ENCODE measurements at places on chromosomes 12 and 14. TPM values are rescaled to one million over a fixed set of nuclear protein-coding genes. Genes with fewer than 3 reads are reported as not detected.
A peak's percentile ranks its signal among the peaks of the same experiment; 100 is the strongest.

Gene DAD1
- 396 TPM for total RNA-seq

- DNase-seq = peak; percentile 30
Observed at GRCh38 chr14:88695870-88696269, 96.9 kb downstream of the EML5 start.

DNA sequence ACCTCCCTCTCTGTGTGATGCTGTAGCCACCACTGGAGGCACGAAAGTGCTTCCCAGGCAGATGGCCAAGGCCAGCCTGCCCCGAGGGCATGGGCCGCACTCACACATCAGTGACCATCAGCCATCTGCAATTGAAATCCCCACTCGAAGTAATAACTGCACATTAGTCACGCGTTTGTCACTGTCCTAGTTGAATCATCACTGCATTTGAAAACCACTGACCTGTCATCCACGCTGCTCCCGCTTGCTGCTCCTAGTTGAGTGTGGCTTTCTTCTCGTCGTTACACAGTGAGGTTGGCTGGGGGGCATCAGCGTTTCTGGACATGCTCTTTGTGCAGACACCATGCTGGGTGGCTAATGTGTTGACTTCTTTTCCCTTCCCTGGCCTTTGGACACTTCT lies 176.1 kb downstream of the ADGRD1 start:
- DNase-seq = no peak

Gene TMEM119
- total RNA-seq = 8.1 TPM

Gene PAH
- not detected for total RNA-seq

DNA sequence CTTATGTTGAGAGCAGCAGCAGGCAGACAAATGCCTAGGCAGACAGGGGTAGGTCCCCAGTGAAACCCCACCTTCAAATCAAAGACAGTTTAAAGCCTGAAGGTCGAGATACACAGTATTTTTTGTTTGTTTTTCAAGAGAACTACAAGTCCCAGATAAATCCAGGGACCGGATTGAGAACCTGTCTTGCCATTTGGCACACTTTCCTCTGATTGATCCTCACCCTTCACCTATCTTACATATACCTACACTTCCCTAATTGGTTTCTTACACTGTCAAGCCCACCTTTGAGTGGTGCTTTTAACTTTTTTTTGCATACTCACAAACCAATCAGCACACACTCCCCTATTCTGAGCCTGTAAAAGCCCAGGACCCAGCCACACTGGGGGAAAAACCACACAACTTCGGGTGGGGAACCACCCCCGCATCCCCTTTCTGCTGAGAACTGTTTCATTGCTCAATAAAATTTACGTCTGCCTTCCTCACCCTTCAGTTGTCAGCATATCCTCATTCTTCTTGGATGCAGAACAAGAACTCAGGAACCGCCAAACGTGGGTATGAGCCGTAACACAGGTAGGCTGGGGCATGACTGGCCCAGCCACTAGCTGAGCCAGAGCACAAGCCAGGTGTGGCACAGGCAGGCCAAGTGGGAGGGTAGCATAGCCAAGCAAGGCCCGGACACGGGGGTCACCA lies 11.1 kb downstream of the DICER1 start:
- no peak for DNase-seq

DNA sequence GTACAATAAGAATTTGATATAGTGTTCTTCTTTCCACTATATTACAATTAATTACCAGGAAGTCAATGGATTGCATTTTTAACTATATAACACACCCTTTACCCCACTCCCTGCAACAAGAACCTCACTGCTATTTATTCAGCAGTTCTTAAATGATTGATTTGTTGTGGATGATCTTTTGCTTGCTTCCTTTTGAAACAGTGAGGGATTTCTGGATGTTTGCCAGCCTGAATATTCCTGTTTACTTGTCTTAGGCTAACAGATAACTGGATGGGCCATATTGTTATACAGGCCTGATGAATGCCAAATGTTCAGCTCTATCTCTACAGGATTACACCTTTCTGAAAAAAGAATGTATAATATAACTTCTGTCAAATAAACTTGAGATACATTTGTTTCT lies 497.6 kb downstream of the APAF1 start:
- DNase-seq = no peak

Gene SLC25A47
- total RNA-seq = not detected

- DNase-seq = peak; percentile 98
Observed at GRCh38 chr12:32533971-32534590, 134.7 kb downstream of the FGD4 start.

DNA sequence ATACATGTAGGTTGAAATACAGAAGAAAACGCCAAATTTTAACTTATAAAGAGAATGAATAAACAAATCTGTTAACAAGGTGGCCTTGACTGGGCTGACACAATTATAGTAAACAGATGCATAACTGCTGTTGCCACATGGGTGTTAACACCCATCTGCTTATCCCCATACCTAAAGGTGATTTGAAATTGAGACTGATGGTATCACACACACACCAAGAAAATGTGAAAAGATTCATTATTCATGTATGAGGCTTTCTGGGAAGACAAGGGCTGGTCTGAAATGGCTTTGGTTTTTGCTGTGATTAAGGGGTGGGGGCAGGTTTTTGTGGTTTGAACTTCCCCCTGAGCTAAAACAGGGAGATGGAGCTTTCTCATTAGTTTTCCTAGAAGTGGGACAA lies 156.6 kb downstream of the SYT10 start:
- DNase-seq = no peak

GRCh38 chr14:77372304-77372841 lies 4.5 kb downstream of the TMED8 start:
- DNase-seq = peak; percentile 88

DNA sequence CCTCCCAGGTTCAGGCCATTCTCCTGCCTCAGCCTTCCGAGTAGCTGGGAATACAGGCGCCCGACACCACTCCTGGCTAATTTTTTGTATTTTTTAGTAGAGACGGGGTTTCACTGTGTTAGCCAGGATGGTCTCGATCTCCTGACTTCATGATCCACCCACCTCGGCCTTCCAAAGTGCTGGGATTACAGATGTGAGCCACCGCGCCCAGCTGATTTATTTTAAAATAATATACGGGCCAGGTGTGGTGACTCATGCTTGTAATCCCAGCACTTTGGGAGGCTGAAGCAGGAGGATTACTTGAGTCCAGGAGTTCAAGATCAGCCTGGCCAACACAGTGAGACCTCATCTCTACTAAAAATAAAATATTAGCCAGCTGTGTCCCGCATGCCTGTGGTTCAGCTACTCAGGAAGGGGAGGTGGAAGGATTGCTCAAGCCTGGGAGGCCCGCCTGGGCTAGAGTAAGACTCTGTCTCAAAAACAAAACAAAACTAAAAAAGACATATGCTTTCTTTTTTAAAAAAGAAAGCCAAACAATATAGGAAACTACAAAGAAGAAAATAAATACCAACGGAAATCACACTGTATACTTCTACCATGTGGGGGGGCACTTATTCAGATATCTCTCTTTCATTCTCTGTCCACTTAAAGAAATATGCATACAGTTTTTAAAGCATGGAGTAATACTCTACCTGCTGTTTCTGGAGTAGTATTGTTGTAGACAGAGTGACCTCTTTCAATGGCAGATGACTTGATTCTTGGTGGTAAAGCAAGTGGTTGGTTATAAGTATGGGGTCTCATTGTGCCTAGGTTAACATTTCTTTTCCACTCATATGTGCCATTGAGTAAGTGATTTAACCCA lies 930 bp upstream of the MIA2 start:
- DNase-seq = peak; percentile 78

Gene LLPH
- total RNA-seq = 2.7 TPM

DNA sequence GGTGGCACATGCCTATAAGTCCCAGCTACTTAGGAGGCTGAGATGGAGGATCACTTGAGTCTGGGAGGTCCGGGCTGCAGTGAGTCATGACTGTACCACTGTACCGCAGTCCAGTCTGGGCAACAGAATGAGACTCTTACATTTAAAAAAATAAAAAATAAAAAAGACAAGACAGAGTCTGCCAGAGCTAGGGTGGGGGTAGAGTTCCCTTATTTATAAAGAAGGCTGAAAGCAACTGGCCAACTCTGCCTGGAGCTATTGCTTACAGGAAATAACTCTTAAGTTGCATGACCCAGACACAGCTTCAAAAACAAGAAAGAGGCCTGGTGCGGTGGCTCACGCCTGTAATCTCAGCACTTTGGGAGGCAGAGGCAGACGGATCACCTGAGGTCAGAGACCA lies 31.5 kb downstream of the NUMB start:
- peak; percentile 60 for DNase-seq

Gene PLBD1
- not detected for total RNA-seq

DNA sequence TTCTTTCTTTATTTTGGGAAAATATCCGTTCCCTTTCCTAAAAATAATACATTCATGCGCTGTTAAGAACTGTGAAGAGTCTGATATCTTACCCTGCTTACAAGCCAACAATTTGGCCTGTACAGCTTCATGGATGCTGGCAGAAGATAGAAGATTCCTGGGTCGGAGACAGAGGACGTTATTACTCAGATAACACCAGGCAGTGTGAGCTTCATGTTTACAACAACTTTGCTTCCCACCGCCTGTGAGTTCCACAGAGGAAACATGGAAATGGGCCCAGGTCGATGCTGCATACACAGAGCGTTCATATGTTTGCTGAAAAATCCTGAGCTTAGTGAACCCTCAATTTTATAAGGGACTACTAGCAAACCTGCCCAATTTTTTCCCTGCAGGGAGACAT lies 705.6 kb upstream of the SEL1L start:
- DNase-seq = no peak

- DNase-seq = no peak
Observed at GRCh38 chr12:115088328-115088994, 404.5 kb upstream of the TBX3 start.

Gene KRT5
- total RNA-seq = not detected

GRCh38 chr14:22764382-22764781 lies 2.1 kb upstream of the OXA1L start:
- DNase-seq = no peak

GRCh38 chr12:6961278-6961694 lies 9.2 kb downstream of the PHB2 start:
- no peak for DNase-seq

Gene RPGRIP1
- not detected for total RNA-seq

GRCh38 chr12:22262309-22262708 lies 72.2 kb downstream of the ST8SIA1 start:
- no peak for DNase-seq

DNA sequence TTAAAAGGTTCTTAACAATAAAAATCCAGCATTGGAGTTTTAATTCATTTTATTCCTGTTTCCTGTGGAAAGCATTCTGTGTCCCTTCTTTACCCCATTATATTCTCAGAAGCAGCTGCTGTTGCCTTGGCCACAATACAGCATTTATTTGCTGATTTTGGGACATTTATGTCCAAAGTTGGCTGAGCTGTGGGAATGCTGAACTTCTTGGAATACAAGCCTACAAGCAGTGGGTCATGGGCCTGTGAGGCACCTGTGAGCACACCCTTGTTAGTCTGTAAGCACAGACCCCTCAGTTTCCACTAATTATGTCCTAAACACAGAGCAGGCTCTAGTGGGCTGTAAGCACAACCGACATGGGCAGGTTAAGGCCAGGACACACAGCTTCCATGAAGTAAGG lies 122.2 kb upstream of the IGF1 start:
- no peak for DNase-seq

Gene TNFRSF1A
- total RNA-seq = 79.6 TPM

Gene P2RX2
- not detected for total RNA-seq

DNA sequence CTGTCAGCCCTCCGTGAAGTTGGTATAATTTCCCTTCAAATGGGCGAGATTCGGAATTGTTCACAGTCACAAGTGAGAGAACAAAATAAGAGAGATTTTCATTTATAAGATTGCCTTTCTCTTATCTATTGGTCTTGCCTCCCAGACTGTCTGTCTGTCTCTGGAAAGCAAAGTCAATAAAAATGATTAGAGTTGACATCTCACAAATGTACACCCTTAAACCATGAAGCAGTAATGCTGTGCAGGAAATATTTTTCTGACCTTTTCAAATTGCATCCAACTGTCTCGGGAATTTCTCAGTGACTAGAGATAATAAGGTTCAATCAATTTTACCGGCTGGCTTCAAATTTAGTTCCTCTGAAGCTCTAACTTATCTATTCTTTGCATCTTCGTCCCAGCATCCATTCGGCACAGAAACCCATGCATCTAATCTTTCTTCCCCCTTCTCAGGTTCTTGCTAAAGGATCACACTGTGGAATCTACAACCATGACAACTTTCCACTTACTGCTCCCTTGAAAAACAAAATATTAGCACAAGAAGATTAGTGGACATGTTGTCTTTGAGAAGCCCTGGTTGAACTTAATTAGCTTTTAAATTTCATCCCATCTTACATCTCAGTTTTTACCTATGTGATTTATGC lies 93.1 kb downstream of the RMST start:
- no peak for DNase-seq

GRCh38 chr12:16048511-16048910 lies 137.4 kb downstream of the DERA start:
- DNase-seq = no peak

Gene KRT6B
- total RNA-seq = not detected

GRCh38 chr12:30548203-30548602 lies 147.5 kb downstream of the IPO8 start:
- no peak for DNase-seq

Gene KRT77
- total RNA-seq = not detected

- DNase-seq = no peak
Observed at GRCh38 chr12:113854385-113855142, 111.6 kb downstream of the RBM19 start.

DNA sequence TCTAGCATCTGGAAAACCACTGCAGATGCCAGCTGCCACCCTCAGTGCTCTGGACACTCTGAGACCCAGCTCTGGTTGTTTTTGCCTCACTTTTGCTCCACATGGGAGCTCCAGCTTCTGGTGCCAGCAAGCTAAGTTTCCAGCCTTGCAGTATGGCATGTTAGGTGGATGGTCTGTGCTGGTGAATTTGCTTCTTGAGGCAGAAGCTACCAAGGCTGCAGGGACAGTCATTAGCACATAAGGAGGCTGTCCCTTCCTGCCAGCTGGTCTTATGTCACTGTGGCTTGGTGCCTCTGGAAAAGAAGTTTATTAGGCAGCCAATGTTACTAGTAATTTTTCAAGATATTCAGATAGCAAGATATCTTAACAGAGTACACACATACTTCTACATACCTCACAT lies 64.2 kb upstream of the CSRP2 start:
- DNase-seq = no peak

GRCh38 chr12:9634177-9634803 lies 26.6 kb upstream of the KLRB1 start:
- DNase-seq = peak; percentile 47

Gene SLC7A8
- not detected for total RNA-seq

DNA sequence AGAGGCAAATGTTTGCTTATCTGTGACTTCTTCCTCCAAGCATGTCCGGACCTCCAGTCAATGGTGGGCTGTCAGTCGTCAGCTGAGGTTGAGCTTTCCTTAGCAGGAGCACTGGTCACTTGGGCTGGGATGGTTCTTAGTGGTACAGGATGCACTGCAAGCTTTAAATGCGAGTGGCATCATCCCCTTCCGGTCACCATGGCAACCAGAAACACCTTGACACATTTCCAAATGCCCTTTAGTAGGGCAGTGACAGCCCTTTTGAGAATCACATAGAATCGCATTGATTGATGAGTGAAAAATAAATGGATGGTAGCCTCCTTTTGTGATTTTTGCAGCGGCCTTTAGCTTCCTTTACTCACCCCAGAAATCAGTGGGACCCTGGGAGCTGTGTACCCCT lies 24.1 kb downstream of the NTF3 start:
- no peak for DNase-seq
